Cardiac fibroblast (primary cell): ENCODE measurements at places on chromosomes 16 and 17.

- peak; percentile 44 for DNase-seq
Observed at GRCh38 chr17:51120357-51120738, 320 bp downstream of the SPAG9 start.

GRCh38 chr17:46179375-46179999 lies 13.7 kb downstream of the KANSL1 start:
- DNase-seq, result no peak

DNA sequence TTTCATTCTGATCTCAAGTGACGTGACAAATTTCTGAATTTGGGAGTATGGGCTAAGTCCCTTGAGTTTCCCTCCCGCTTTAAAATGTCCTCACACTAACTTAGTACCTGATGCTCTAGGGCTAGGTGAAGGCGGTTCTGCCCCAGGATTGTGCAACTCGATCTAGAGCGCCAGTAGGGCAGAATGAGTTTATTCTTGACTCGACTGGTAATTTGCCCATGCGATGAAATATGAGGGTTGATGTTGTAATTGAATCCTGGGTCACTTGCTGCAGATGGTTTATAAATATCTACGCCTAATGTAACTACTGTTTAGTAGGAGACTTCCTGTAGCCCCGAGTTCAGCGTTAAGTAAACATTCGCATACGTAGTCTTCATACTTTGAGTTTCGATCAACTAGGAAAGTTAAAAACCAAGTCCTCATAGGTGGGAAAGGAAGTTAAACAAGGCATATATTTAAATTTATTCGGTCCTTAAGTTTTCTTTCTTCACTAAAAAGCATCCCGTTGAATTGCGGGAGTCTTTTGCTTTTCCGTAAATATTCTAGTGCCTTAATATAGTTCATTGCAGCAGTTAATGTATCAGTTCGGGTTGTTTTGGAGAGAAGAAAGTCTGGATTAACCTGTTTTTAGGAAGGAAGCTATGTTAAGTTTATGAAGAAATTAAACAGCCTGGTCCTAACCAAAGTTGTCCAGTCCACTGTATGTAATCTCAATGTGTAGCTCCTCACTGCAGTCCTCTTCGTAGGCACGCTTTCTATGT lies 1.6 kb downstream of the CTCF start:
- peak; percentile 78 for DNase-seq

DNA sequence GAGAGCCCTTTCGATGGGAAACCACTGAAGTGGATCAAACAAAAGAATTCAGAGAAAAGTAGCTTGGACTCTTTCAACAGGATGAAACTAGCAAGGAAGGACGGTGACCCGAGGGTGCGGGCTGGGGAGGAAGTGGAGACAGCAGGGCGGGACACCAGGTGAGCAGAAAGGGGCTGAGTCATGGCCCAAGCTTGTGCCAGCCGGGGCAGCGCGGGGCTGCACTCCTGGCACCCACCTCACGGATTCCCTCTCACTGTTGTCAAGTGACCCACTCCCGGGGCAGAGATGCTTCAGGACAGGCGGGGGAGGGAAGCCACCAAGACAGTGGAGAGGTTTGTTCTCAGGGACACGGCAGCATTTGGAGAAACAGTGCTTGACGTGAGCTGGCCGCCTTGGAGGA lies 10.7 kb upstream of the RNF222 start:
- DNase-seq, result no peak

DNA sequence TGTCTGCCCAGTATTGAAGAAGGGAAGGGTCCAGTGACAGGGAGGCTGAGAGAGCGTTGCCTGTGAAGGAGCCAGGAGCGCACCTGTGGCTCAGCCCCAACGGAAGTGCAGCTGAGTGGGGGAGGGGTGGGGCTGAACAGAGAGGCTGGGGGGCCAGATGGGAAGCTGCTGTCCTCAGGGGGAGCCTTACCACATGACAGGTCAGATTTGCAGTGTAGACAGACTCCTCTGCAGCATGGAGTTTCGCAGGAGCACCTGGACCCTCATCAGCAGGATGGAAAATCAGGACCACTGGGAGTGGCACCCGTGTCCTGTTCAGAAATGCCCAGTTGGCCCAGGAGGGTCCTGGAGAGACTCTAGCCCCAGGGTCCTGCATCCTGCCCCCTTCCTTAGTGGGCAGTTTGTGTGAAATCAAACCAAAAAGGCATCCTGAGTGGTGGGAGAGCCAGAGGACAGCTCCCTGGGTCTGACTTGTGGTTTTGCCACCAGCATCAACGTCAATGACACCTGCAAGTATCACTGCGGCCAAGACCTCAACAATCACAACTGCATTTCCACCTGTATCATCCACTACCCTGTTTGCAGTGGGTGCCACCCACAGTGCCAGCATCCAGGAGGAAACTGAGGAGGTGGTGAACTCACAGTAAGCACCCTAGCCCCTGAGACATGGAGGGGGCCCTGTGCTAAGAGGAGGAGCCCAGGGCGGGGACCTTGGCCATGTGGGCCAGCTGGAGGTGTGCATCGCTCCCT lies 7.8 kb downstream of the CD300A start:
- no peak for DNase-seq

DNA sequence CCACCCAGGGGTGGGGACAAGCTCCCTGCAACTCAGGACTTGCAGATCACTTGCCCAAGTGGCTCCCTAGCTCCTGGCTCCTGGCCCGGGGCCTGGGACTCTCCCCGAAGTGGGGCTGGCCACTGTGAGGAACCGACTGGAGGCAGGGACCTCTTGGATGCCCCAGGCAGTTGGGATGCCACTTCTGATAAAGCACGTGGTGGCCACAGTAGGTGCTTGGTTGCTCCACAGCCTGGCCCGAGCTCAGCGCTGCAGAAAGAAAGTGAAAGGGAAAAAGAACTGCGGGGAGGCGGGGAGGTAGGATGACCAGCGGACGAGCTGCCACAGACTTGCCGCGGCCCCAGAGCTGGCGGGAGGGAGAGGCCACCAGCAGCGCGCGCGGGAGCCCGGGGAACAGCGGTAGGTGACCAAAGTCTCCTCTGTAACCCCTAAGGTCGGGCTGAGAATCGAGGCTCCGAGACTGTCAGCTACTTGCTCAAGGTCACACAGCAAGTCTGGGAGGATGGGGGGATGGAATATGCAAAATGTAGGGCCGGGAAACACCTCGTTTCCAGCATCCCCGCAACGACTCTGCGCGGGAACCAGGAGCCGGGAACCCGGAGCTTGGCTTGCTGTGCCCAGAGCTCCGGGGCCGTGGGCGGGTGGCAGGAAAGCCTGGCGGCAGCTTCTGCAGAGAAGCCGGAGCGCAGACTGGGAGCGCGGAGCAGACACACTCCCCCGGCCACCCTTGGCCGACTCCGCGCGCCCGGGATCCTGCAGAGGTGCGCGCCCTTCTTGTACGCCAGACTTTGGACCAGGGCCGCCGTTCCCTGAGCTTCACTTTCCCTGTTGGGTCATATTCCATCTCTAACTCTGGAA lies 1.9 kb downstream of the CIITA start:
- DNase-seq, result peak; percentile 8
